NCI-H748 treated with DMSO at 0.1 percent for 48 hours (cell line): ENCODE measurements at places on chromosomes 2 and 18.

DNA sequence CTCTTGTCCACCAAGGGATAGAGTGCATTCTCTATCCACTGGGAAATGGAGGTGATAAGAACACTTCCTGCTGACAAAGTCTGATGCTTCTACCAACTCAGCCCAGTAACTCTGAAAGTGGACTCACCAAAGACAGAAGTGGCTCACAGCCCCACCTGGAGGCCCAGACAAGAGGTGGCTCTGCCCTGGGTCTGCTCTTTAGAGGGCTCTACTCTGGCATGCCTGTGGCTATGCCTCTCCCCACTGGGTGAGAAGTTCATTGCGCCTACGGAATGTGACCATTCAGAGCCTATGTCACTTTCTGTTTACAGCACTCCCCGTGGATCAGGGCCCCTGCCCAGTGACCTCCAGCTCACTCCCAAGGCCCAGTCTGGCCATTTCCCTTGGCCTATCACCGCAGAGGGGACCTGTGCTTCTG is 13.5 kb upstream of the XDH start:
- DNase-seq, result no peak

GRCh38 chr2:154688373-154688772 is 10.1 kb upstream of the KCNJ3 start:
- no peak for DNase-seq

DNA sequence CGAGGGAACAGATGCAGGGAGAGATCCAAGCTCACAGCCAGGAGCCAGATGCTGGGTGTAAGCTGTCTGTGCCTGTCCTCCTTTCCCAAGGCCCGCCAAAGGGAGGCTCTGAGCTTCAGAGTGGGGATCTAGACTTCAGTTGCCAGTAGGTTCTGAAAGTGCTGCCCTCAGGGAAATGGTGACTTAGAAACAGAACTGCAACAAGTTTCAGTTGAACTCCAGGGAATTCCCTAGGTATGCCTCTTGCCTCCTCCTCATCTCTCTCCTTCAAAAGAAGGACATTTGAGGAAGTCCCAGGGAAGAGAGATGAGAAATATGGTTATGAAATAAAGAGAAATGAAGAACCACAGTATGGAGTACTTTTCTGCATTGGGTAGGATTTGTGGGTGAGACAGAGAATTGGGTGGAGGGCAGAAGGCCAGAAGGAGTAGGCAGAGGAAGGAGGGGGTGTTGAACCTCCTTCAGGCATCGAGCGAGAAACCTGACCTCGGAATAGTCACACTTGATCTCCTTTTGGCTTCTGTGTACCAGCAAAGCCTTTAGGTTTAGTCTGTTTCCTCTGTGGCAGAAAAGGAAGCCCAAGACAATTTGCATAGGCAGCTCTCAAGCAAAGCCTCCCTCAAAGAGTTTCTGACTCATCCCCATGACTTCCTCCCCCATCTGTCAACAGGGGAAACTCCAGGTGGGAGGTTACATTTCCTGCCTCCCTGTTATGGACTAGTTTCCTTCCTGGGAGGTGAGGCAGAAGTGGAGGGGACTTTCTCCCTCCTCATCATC is 45.7 kb downstream of the QPCT start:
- no peak for DNase-seq

DNA sequence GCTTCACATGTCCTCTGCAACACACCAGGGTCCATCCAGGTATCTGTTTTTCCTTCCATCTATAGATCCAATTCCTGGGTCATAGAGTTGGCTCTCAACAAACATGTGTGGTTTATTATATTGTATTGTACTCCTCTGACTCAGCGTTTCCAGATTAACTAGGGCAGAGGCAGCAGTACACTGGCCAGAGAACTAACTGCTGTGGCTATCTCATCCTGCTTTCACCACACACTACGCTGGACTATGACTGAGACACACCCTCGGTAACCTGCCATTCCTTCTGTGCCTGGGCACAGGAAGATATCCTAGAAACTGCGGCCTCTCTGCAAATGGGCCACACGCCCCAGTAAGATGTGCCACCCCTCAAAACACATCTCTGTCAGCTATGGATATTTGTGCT is 159.8 kb upstream of the STK17B start:
- DNase-seq, result peak; percentile 83

DNA sequence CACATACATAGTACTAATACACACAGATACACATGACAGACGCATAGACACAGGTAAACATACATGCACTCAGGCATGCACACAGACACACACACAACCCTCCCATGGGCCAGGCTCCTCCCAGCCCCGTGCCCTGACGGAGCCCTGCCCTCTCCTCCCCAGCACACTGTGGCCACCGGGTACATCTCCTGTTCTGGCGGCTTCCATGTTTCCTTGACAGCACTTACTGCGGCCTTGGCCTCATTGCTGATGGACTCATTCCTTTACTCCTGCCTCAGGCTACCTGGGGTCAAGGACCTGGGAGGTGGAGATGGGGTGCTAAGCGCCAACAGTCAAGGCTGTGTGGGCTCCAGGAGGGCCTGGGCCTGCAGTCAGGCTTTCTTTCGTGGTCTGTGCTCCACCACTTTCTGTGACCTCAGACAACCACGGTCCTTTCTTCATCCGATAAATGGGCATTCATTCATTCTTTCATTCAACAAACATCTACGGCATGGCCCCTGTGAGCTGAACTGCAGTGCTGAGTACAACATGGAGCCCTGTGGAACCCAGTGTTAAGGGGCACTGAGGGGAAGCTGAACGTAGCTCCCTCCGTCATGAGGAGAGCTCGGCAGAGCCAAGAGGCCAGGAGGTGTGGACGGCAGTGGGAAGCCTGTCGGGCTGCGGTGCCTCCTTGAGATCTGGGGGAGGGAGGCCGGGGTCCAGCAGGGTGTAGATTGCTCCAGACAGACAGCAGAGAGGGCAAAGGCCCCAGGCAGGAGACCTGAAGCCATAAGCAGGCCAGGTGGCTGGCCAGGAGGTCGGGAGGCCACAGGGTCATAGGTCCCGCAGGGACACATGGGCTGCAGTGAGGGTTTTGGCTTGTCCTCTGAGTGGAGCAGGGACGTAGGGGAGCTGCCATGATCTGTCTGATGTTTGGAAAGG is 190.4 kb upstream of the HDAC4 start:
- DNase-seq, result no peak

DNA sequence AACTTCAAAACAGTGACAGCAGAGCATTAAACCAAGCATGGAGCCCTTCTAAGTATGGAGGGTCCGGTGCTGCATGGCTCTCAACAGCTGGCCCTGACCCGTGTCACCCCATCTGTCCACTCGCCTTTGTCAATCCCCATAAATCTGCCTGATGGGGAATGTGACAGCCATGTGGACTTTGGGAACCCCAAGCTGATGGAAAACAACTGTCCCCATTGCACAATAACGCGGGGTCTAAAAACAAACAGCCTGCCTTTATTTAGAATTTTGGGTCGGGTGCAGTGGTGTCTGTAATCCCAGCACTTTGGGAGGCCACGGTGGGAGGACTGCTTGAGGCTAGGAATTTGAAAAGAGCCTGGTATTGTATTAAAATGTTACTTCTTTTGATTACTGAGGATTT is 17.1 kb upstream of the THADA start:
- no peak for DNase-seq

DNA sequence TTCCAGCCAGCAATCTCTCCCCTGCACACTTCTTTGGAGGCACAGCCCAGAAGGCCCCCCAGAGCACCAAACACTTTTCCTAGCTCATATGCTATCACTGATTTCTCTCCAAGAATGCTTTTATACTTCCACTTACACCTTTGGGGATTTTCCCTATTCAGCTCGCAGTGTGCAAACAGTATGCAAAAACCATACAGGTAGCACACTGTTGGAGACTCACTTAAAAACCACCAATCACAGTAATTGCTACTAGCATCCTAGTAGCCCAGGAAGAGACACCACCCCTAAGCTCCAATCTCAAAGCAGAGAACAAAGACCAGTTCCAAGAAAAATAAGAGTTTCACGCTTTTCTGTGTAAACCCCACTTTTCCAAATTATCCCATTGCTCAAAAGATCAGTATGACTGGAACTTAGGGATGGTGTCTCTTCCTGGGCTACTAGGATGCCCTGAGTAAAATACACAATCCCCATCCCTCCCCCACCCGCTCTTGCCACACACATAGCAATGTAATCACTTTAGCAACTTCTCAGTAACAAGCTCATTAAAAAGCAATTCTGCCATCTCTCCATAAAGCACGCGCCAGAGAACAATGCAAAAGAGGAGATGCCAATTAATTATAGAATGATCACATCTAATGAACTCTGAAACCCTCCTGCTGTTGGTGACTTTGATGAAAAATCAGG is 43.0 kb downstream of the KLF7 start:
- DNase-seq, result peak; percentile 64

DNA sequence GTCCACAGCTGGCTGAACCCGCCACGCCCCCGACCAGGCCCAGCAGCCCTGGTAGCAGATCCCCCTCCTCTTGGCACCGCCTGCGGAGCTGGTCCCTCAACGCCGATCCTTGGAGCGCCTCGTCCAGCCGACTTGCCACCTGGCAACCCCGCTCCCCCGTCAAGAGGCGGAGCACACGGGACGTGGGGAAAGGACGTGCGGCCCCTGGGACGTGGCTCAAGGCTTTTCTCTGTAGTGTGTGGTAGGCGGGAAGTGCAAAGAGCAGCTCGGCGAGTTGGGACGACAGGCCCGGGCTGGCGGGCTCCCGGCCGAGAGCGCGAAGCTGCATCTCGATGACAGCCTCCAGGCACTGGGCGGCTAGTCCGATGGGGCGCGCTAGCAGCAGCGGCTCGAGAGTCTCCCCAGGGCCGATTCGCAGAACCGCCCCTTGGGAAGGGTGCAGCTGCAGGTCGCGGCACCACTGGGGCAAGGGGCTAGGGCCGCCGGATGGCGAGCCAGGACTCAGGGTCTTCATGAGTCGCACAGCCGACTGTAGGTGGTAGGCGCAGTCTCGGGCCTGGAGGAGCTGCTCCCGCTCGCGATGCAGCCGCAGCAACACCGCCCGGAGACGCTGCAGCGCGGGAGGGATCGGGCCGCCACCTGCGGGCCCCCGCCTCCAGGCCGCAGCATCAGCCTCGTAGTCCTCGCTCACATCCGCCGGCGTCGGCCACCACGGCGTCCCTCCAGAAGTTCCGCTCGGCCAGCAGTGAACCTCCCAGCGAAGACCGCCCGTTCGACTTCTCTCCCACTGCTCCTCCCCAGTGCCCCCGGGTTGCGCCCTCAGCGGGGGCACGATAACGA is 617 bp downstream of the CCDC142 start:
- DNase-seq, result no peak

GRCh38 chr18:28974504-28974903 is 797.6 kb upstream of the CDH2 start:
- DNase-seq, result no peak

DNA sequence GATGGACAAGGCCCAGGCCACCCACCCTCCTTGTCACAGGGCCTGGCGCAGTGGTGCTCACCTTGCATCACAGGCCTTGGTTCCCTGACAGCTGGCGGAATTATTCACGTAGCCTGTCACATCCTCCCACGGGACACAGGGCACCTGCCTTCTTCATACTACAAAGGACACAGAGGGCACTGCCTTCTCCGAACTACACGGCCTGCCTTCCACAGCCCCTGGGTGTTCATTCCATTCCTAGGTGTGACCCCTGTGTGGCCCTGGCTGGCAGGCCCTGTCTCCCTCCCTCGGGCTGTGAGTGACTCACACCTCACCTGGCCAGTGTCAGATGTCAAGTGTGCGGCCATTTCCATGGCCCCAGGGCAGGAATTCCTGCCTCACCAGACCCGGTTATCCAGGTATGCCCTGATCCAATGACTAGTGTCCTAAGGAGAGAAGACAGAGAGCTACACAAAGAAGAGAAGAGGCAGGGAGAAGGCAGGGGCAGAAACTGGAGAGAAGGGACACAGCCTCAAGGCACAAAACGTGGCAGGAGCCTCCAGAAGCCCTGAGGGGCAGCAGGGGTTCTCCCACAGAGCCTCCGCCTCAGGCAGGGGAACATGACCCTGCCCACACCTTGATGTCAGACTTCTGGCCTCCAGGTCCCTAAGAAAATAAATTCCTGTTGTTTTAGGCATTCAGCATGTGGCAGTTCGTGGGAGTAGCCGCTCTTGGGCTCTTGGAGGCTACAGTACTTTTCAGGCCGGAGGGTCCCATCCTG is 43.4 kb downstream of the MBP start:
- DNase-seq, result no peak

DNA sequence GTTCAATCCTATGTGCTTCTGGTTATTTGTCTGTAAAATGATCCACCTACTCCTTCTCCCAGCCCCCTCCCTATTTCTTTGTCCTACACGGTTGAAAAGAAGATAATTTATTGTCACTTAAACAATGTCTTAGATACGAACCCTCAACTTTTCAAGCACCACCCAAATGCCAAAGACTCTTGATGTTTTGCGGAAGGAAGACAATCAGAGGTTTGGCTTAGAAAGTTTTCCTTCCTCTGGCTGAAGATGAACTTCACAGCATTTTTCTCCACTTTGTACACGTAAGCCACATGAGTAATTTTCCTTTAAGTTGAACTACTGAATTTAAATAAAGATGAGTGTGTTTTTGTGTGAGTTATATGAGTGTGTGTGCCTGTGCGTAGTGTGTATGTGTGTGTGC is 25.5 kb upstream of the SLC8A1 start:
- DNase-seq, result no peak

DNA sequence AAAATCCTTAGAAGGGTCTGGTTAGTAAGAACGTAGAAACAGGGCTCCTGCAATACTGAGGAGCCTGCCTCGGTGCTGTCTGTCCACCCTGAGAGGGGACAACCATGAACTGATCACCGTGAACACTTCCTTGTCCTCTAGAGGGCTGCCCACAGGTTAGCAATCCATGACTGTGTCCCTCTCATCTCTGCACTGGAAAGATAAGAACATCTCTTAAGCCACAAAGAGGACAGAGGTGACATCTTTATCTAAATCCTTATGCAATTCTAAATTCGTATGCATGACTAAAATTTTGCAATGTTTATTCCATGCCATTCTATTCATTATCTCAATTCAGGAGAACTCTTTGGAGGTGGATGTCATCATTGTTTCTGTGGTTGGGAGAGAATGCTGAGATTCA is 12.8 kb downstream of the EFR3B start:
- no peak for DNase-seq

DNA sequence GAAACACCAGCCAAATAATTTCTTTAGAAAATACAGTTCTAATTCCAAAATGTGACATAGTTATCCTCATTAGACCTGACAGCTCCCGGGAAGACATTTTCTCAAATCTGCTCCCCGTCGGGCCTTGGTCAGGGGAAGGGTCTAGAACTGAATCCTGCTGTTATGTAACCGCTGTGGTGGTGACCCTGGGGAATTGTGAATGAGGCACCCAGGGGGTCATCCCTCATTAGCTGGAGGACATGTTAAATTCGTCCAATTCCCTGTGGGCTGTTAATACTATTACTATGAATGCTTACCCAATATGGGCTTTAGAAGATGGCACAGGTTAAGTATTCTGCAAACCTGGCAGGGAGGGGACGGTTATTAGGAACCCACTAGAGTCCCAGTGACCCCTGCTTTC is 11.8 kb downstream of the CPLX4 start:
- DNase-seq, result no peak

DNA sequence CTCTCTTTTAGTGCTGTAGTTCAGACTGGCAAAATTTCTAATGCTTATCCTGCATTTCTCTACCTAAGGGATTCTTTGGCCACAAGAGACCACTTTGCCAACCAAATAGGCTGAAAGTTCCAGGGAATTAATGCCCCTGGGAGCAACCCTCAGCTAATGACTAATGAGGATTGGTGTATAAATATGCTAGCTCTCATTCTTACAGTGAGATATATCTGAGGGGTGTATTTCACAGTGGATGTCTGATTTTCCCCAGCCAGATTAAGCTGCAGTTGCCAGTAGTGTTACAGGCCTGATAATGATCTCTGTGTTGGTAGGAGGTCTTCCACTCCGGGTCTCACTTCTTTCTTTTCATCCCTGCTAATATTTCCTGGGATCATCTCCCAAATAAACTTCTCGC is 90.4 kb downstream of the GULP1 start:
- no peak for DNase-seq
